Astrocyte (in vitro differentiated cells and primary cell): ENCODE measurements at places on chromosomes 11 and 22. TPM values are rescaled to one million over a fixed set of nuclear protein-coding genes. Genes with fewer than 3 reads are reported as not detected.
A peak's percentile ranks its signal among the peaks of the same experiment; 100 is the strongest.

Gene CYB5R2
- 6.6 and 11.9 TPM in 2 replicates for total RNA-seq

- DNase-seq, result no peak
Observed at GRCh38 chr22:24077416-24077815, 66.3 kb downstream of the CABIN1 start.

DNA sequence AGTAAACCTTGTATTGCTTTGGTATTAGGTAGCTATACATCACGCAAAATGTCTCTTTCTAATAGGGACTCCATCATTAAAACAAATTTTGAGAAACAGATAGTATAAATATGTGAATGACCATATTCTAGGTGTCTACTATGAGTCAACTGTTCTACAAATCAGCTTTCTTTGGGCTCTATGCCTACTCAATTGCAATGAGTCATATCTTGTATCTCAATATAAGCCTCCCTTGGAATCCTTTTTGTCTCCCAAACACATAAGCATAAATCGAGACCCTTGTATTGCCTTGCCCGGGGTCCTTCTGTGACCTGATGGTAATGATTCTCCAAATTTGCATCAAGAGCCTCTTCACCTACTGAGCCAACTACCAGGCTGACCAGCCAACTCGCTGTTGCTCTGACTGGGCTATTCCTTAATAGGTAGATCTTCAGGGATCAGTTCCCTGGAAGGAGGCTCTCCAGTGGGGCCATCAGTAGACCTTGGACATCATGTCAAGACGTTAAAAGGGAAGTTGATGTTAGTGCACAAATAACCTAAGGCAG is 22.2 kb downstream of the BLID start:
- DNase-seq, result peak; percentile 82

Gene IFITM10
- total RNA-seq, result 2.0 and 5.1 TPM in 2 replicates

- no peak for DNase-seq
Observed at GRCh38 chr11:16512899-16513241, 156.5 kb upstream of the SOX6 start.

GRCh38 chr22:20777420-20778177 is 3.7 kb downstream of the SERPIND1 start:
- DNase-seq, result peak; percentile 87

GRCh38 chr11:71252770-71253730 is 673 bp upstream of the SHANK2 start:
- DNase-seq, result peak; percentile 46

Gene APLNR
- 0.07 TPM in 1 of 2 replicates, not detected in the other for total RNA-seq

DNA sequence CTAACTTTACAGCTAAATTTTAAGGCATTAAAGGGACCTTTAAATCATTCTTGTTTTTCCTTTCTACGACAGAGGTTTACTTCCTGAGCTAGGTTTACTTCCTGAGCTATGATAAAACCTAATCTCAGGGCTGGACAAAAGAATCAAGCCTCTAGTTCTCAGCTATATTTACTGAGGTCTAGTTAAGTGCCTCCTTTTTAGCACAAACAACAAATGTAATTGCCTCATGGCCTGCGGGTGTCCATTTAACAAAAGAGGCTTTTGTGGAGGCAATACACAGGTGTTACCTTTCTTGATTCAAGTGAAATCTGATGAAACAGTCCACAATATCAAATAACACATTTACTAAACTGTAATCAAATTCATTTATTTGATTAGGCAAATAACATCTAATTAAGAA is 67.3 kb downstream of the IMMP1L start:
- DNase-seq, result no peak

GRCh38 chr11:57368845-57369232 is 12.1 kb downstream of the PRG3 start:
- DNase-seq, result no peak
